Sciatic nerve (tissue), 2 donors: ENCODE measurements at places on chromosomes 4 and X. TPM values are rescaled to one million over a fixed set of nuclear protein-coding genes. Genes with fewer than 3 reads are reported as not detected.

NPY1R gene
- 4.3 TPM for total RNA-seq

GATA1 gene
- 0.76 TPM for total RNA-seq

BMPR1B gene
- total RNA-seq: 39.9 TPM

GRCh38 chr4:151114986-151115385, 15.6 kb downstream of the RPS3A start:
- DNase-seq: no peak

DNA sequence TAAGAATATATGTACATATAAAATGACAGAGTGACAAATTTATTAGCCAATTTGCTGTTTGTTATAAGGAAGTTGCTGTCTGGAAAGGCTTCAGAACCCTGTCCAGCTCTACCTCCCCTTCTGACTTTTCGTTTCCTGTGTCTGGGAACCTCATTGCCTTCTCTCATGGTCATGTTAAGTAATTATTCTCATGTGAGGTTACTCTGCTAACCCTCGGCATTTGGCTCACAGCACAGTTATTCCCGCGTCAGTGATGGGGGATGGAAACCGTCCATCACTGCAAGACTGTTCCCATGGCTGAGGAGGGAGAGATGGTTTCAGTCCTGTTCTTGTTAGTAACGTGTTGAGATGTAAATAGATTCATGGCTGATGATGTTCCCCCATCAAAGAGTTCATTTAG, 11.9 kb downstream of the EDNRA start:
- no peak for DNase-seq

GRCh38 chr4:59135248-59135985, 2025.2 kb upstream of the IGFBP7 start:
- no peak for DNase-seq

DNA sequence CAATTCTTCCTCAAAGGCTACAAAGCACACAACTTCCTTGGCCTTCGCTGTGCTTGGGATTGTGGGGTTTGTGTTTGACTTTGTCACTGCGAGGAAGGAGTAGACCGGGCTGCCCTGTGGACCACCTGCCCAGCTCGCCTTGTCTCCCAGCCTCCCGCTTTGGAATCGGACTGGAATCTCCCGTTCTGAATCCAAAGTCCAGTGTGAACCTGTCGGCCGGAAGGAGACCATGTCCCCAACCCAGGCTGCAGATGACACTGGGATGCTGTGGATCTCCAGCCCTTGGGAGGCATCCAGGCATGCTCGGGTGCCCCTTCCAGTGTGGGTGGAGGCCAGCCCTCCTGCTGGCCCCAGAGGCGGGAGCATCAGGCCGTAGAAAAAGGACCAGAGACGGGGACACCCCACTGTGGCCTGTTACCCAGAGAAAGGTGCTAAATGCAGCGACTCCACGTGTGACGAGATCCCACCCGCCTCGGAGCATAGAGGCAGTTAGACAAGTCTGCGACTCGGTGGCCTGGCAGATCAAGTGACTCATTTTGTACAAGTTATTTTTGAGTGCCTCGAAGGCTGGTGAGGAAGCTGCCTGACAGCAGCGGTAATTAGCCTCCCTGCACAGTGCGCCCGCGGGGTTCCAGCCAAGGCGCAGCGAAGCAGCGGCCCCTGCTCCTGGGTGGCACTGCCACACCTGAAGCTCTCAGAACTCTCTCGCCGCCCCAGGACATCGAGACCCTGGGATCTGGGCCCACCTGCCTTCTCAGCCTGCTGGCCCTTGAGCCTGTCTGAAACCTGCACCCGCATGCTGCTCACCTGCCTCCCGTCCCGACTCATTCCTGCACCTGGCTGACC, 57.5 kb downstream of the ADRA2C start:
- no peak for DNase-seq
